ENCODE measurements at places on chromosomes 3 and 15.

- H3K27ac ChIP-seq: no peak overlapping the region
- H3K4me1 ChIP-seq: no peaks in the 10 kb centered on the region
- H3K36me3 ChIP-seq: no peaks in the 10 kb centered on the region
- DNase-seq: no peak
Measured at GRCh38 chr3:182490596-182491491, 302.5 kb upstream of the ATP11B start.

DNA sequence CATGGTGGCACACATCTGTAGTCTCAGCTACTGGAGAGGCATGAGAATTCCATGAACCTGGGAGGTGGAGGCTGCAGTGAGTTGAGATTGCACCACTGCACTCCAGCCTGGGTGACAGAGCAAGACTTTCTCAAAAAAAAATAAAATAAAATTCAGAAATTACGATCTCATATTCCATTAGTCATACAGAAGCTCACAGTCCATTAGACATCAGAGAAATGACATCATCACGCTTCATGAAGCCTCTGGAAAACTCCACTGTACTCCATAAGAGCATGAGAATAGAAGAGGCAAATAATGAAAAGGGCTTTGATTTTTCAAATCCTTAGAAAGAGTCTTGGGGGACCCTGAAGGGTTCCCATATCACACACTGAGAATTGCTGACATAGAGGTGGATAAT is 145.0 kb upstream of the MITF start:
- DNase-seq: no peak
- no peaks in the 10 kb centered on the region for H3K4me1 ChIP-seq
- no peak overlapping the region for H3K4me3 ChIP-seq
- H3K27me3 ChIP-seq: no peaks in the 10 kb centered on the region
- H3K27ac ChIP-seq: no peak overlapping the region

- no peaks in the 10 kb centered on the region for H3K27me3 ChIP-seq
- no peak overlapping the region for H3K27ac ChIP-seq
- H3K4me1 ChIP-seq: no peaks in the 10 kb centered on the region
- no peaks in the 10 kb centered on the region for H3K36me3 ChIP-seq
Measured at GRCh38 chr3:149356044-149356592, 21.3 kb downstream of the TM4SF1 start.

DNA sequence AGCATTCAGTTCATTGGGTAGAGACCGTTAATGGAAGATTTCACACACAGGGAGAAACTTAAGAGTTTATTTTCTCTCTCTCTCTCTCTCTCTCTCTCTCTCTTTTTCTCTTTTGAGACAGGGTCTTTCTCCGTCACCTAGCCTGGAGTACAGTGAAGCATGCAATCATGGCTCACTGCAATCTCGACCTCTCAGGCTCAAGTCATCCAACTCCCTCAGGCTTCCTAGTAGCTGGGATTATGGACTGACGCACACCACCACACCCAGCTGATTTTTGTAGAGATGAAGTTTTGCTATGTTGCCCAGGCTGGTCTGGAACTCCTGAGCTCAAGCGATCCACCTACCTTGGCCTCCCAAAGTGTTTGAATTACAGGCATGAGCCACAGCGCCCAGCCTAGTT is 1.6 kb downstream of the WDR72 start:
- no peak for DNase-seq
- H3K27me3 ChIP-seq: peaks cover 30% of the 10 kb centered on the region
- no peaks in the 10 kb centered on the region for H3K36me3 ChIP-seq
- no peak overlapping the region for H3K4me3 ChIP-seq
- no peak overlapping the region for H3K27ac ChIP-seq

- no peak overlapping the region for H3K27ac ChIP-seq
- H3K36me3 ChIP-seq: peaks cover 9% of the 10 kb centered on the region
- H3K4me3 ChIP-seq: no peak overlapping the region
- no peaks in the 10 kb centered on the region for H3K4me1 ChIP-seq
Measured at GRCh38 chr3:197880491-197881269, 69.3 kb upstream of the RPL35A start.

DNA sequence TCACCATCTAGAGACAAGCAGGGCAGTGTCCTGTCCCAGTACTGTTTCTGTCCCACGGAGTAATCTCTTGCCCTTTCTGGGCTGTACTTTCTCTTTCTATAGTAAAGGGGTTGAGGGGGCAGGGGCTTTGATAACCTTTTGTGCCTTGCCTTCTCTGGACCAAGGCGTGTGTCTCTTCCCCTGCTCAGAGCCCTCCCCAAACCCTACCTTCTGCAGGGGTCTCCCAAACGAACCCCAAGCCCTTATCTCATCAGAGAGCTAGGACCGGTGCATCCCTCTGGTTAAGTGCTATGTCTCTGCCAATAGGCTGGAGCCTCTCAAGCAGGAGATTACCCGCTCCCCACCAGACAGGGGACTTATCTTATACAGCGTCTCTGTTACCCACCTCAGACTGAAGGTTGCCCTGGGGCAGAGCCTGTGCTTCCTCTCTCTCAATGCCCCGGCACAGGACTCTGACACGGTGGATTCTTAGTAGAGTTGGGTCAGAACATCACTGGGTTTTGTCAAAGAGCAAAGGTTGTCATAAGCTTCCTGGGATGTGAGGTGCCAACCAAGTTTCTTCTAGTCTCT is 2.9 kb downstream of the PLEKHO2 start:
- peak overlapping the region; percentile 93 for H3K4me3 ChIP-seq
- H3K27me3 ChIP-seq: no peaks in the 10 kb centered on the region
- H3K4me1 ChIP-seq: peaks cover 6% of the 10 kb centered on the region
- no peak for DNase-seq
- peak overlapping the region; percentile 19 for H3K27ac ChIP-seq
